ENCODE measurements at places on chromosomes 5 and 9.
A peak's percentile ranks its signal among the peaks of the same experiment; 100 is the strongest.

GRCh38 chr9:35831040-35831439 is 2.0 kb downstream of the TMEM8B start:
- no peak for DNase-seq

DNA sequence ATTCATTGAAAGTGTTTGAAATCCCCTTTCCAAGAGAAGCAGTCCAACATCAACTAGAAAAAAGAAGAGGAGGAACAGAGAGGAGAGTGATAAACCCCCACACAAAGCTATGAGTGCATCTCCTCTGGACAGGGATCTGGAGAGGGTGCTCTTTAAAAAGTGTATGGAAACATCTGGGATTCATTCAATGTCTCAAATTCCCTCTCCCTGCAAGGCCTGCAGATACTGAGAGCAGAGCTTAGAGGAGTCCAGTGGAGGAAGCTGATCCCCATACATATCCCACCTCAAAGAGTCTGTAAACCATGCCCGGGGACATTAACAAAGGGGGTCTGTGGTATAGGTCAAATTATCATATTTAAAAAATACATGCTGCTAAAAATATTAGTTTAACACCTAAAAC is 2.2 kb downstream of the SPOCK1 start:
- DNase-seq, result no peak

GRCh38 chr5:78592735-78593386 is 55.7 kb downstream of the LHFPL2 start:
- no peak for DNase-seq

DNA sequence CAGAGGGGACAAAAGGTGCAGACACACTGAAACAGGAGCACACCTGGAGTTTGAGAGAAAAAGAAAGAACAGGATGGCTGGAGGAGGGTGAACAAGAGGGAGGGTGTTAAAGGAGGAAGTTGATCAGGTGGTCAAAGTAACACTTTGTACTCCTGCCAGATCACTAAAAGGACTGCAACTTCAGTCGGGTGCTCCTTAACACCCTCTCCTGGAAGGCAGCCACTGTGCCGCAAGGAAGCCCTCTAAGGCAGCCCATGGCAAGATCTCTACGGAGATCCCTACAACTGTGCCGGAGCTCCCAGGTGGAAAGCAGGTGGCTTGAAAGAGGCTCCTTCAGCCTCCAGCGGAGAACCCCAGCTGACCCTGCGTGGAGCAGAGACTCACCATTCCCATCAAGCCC is 124.4 kb upstream of the MSX2 start:
- no peak for DNase-seq

DNA sequence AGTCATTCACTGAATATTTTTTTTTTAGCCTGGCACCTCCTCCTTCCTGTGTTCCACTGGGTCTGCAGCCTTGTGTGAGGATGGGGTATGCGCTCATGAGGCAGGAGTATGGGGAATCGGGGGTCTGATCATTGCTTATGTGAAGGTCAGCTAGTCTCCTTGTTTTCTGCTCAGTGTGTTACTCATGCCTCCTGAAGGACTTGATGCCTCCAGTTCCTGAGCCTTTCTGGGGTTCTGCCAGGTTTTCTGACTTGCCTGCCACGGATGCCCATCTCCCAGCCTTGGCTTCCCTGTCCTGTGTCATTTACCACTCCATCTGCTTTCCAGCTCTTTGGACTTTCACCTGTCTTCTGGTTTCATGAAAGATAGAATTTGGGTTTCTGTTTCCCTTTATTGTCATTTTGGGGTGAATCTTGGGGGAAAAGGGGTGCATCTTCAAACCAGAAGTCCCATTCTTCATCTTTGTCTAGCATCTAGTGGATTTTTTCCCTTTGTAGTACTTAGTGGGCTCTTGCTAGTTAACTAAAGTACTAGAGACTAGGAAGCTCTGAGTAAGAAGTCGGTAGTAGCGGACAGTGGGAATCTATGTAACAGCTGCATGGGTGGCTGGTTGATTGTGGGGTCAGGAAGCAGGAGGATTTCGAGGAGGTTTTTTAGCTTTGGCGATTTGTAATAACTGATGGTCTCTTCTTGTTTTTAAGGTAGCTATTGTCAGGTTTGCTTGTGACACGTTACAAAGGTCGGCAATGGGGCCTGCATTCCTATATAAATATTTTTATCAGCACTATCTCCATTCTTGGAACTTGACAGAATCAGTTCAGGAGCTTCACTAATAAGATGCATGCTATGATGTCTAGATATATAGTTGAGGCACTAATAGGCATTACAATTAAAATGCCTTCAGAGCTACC is 8.2 kb downstream of the OTULIN start:
- peak; percentile 35 for DNase-seq

- DNase-seq, result no peak
Measured at GRCh38 chr5:36889264-36889663, 12.7 kb downstream of the NIPBL start.

- DNase-seq, result peak; percentile 39
Measured at GRCh38 chr5:53010814-53011213, 21.7 kb downstream of the ITGA2 start.

- no peak for DNase-seq
Measured at GRCh38 chr5:142428773-142429473, 104.1 kb upstream of the SPRY4 start.

DNA sequence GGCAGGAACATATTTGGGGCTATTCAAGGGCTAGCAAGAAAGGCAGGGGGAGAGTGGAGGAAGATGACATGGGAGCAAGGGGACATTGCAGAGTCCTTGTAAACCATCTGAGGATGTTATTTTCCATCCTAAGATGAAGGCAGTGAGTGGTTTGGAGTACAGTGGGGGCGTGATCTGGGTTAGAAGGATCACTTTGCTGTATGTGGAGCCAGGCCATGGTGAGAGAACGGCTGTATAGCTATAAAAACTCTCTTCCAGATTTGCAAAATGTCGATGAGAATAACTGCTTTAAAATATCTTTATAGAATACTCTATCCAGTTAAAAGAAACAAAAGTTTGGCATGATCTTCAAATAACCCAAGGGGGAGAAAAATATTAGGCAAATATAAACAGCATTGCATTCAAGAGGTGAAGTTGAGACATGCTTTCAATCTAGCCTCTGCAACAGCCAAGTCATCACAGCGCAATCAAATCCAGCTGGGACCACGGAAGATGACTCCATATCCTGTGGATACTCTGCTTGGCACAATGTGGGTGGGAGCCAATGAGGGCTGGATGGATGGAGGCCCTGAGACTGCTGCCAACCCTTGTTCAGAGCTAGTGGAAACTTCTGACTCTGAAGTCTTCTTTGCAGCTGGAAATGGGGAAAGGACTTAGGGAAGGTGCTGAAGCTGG is 111.5 kb upstream of the BASP1 start:
- DNase-seq, result peak; percentile 84

- no peak for DNase-seq
Measured at GRCh38 chr5:58969795-58970194, 386.9 kb downstream of the RAB3C start.

Measured in IMR-90 (cell line).